HuH-7.5 (cell line): ENCODE measurements at places on chromosomes 11 and 22.

- no peak for DNase-seq
Measured at GRCh38 chr11:105183987-105184386, 44.4 kb upstream of the CARD18 start.

GRCh38 chr11:100791860-100792259, 104.8 kb downstream of the ARHGAP42 start:
- DNase-seq = no peak

DNA sequence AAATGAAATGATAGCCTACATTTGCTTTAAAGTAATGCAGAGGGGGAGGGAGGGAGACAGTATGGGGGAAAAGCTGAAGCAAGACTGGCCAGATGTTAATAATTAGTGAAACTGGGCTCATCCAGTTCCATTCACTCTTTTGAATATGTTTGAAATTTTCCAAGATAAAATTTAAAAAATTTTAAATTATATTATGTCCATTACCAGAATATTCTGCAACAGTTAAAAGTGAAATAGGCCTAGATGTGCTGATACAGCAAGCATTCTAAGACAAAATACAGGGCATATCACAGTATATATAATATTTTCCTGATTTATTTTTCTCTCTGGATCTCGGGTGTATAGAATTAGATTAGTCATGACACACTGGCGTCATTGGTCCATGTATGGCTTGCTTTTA, 13.6 kb upstream of the ZNRF3 start:
- DNase-seq = no peak

GRCh38 chr11:133399855-133400625, 132.3 kb downstream of the OPCML start:
- DNase-seq = no peak

DNA sequence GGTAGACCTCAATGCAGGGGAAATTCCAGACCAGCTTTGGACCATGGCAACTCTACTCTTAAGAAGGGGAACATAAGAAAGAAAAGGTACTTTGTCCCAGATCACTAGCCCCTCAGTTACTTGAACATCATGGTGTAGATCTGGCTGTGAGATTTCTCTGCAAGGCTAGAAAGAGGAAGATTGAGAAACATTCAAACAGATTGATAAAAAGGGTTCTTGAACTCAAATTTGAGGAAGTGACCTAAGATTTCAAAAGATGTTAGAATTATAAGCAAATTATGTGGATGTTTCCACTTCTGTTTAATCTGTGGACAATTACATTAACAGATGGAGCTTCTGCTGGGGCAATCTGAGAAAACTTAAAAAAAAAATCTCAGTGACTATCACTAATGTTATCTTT, 21.8 kb upstream of the UPB1 start:
- DNase-seq = no peak

DNA sequence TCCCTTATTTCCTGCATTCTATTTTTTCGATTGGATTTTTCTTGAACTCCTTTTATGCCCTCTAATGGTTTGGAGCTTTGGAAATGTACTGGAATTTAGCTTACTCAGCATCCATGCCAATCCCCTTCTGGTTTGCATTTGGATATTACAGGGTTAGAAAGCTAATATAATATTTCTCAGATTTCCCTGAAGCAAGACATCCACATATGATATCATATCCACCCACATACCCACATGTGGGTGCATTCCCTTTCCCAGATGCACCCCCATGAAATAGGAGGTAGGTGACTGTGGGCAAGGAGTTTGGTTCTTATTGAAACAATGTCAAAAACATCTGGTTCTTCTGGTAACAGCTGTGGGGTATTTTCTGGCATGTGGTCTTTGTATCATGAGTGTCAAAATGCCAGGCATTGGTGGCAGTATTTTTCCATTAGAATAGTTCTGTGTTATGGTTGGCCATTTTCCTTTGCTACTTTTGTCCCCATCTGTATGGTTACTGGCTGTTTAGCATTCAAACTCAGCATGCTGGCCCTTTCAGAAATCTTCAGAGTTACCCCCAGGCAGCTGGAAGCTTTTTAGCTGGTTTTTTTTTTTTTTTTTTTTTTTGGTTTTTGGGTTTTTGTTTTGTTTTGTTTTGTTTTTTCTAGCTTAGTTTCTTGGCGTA, 32.7 kb upstream of the DDX10 start:
- DNase-seq = no peak

DNA sequence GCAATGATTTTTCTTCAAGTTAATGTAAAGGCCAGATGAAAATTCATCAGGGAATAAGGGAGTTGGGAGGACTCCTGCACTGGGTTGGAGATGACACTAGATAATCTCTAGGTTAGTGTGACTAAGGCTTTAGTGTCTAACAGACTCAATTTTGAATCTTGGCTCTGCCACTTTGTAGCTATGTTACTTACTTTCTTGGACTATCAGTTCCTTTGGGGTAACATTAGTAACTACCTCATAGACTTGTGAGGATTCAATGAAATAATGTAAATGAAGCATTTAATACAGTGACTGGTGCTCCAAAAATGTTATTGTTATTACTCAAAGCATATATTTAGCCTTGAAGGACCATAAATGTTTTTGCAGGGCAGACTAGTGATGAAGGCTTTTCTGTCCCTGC, 9.6 kb upstream of the CCDC89 start:
- no peak for DNase-seq

DNA sequence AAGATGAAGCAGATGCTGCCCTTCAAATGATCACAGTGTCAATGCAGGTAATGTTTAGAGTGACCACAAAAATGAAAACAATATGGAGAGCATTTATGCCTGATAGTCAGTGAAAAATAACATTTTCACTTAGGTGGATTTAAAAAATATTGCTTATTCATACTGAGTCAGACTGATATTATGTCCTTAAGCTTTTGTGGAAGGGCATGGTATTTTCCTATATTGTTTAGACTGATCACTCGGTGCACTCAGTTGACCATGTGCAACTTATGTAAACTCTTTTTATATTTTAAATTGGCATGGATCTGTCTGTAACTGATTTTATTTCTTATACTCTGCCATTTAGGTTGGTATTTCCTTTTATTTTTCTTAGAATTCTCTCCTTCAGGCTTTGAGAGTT, 106.6 kb downstream of the DYNC2H1 start:
- DNase-seq = no peak

GRCh38 chr11:788953-789940, 643 bp downstream of the CEND1 start:
- DNase-seq = no peak

DNA sequence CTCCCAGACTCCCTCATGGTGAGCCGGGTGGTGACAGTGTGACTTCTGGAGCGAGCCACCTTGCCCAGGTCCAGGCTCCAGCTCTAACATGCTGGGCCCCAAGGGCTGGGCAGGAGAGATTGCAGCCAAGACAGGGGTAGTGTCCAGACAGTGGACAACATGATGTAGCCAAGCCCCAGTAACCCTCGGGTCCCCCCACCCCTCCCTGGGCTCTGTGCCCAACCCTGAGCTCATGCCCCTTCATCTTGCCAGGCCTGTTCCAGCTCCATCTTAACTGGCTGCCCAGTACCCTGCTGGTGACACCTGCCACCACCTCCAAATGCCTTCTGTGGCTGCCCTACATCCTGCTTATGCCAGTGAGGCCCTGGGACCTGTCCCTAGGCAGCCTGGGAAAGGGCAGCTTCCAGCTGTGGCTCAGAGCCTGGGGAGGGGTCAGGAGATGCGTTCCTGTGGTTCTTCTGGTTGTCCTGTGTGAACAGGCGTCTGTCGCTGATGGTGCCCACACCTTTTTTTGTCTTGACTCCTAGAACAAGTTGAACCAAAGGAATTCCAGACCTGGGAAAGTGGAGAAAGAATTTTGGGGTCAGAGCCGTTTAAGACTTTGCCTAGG, 12.5 kb upstream of the SYT12 start:
- DNase-seq = no peak

- no peak for DNase-seq
Measured at GRCh38 chr22:19438298-19438697, 6.0 kb downstream of the MRPL40 start.

GRCh38 chr11:1648653-1649420, 19.3 kb downstream of the KRTAP5-5 start:
- DNase-seq = no peak

DNA sequence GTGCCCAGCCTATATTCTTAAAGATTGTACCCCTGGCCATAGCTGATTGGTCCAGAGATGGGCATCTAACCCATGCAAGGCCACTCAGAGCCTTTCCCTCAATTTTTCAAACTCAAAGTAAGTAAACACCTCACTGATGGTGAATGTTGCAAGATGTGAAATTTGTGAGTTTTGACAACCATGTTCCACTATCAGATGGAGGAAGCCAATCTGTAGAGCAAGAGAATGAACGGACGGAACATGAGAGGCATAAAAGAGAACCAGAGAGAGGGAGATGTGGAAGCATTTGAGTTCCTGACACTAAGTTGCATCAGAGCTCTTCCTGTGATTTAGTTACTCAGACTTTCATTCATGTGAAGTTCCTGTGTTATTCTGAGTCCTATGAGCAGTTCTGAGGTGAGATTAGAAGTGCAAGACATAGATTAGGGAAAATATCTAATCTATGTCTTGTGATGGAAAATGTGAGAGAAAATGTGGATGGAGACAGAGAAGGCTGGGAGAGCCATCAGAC, 73.3 kb downstream of the PRSS23 start:
- no peak for DNase-seq

DNA sequence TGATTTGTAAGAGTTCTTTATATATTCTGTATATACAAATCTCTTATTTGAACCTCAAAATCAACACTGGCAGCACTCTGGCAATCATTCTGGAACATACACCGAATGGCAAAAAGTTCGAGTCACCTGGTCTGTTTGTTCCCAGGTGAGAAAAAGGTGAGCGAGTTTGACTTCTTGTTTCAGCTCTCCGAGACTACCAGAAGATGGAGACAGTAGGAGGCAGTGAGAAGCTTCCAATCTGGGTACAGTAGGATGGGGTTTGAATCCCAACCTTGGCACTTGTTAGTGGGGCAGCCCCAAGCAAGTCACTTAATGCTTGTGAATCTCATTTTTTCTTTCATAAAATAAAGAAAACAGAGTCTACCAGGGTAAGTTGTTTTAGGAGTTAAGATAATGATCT, 76.4 kb downstream of the C2CD3 start:
- DNase-seq = no peak

- no peak for DNase-seq
Measured at GRCh38 chr11:122304306-122304705, 188.3 kb upstream of the BLID start.

DNA sequence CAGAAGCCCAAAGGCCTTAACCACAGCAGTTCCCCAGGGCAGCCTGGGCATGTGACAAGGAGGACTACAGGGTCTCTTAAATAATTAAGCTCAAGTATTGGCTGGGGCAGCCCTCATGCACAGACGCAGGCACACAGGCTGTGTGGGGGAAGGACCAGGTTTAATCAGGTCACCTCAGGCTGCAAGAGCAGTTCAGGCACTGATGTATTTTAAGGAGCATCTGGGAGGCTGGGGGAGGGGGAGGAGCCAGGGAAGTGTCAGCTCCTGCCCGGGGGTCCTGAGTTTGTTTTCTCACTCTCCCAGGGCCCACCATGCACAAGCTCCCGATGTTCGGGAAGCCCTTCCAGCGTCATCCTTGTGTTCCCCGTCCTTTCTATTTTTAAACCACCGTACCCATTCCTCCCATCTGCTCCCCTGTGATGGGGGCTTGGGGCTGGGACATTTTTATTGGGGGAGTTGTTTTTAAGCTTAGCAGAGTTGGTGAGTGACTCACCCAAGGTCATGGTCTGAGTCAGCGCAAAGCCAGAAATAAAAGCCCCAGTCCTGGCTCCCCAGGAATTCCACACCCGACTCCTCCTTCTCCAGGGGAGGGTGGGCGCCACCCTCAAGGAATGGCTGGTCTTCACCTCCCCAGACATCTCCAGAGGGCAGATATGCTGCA, 2.4 kb downstream of the CSDC2 start:
- DNase-seq = no peak

GRCh38 chr11:65446446-65447277, 24.1 kb downstream of the NEAT1 start:
- no peak for DNase-seq

DNA sequence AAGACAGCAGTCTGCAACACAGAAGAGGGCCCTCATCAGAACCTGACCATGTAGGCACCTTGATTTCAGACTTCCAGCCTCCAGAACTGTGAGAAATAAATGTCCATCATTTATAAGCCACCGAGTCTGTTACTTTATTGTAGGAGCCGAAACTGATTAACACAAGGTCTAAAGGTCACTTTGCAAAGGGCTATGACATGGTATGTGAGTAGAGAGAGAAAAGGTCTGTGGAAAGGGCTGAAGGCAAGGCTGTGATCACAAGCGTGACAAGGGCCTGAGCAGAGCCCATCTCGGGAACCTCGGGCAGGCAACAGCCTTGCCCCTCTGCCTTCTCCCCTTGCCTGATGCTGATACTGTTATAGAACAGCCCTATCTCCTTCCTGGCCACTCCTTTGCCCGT, 73.4 kb upstream of the TEAD1 start:
- DNase-seq = no peak

- DNase-seq = no peak
Measured at GRCh38 chr11:44361813-44362212, 51.9 kb upstream of the ALX4 start.

GRCh38 chr11:6856871-6857270, 6.0 kb upstream of the OR10A2 start:
- DNase-seq = no peak

- no peak for DNase-seq
Measured at GRCh38 chr11:12003336-12003735, 5.1 kb downstream of the DKK3 start.

GRCh38 chr11:130979386-130979972, 63.2 kb upstream of the SNX19 start:
- DNase-seq = no peak

DNA sequence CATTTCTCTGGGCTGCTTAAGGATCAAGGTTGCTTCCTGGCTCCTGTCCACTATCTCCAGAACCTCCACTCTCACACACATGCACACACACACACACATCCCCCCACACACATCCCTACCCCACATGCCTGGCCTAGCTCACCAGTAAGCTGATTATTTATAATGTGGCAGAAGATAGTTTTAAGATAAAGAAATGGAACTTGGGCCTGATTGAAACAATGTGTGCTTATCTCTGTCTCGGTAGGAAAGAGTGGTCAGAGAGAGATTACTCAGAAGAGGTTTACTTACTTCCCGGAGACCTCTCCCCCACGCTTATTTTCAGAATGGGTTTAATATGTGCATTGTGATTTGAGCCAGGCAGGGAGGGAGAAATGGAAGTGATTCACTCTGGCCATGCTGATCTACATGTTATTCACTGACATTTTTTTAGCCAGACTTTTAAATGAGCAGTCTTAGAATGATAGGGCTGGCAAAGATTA, 422.4 kb downstream of the TENM4 start:
- no peak for DNase-seq

- DNase-seq = no peak
Measured at GRCh38 chr11:36041988-36042611, 98.2 kb downstream of the LDLRAD3 start.
